ENCODE measurements at places on chromosomes 4 and X.
A peak's percentile ranks its signal among the peaks of the same experiment; 100 is the strongest.

DNA sequence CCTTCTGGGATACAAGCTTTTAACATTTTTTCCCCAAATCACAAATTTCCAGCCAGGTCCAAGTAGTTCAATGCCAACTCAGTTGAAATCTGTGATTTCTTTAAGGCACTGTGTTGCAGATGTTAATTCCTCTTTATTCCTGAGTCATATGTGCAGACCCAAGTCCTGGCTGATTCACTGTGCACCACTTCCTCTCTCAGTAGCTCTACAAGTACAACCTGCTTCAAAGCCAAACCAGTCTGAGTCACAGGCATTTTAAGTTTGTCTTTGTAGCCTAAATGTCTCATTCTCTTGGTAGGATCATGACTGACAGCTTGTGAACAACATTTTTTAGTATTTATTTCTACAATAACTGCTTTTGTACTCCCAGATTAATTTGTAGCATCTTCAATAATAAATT lies 165.6 kb upstream of the S100G start:
- DNase-seq, result peak; percentile 31

DNA sequence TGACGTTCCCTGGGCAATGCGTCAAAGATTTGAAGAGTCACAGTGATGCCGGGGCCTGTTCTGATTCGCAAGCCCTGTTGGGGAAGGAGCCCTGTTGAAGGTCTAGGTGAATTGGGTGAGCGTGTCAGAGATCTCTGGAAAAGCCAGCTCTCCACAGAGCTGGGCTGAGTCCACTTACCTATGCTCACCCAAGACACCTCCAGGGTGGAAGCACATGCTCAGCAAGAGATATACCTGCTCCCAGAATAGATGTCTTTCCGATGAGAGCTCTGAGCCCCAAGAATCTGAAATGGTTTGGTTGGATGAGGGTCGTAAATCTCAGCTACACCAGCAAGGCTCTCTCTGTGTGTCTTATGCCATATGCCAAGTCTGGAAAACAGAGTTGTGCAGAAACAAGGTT lies 1.7 kb downstream of the GABRQ start:
- no peak for DNase-seq

DNA sequence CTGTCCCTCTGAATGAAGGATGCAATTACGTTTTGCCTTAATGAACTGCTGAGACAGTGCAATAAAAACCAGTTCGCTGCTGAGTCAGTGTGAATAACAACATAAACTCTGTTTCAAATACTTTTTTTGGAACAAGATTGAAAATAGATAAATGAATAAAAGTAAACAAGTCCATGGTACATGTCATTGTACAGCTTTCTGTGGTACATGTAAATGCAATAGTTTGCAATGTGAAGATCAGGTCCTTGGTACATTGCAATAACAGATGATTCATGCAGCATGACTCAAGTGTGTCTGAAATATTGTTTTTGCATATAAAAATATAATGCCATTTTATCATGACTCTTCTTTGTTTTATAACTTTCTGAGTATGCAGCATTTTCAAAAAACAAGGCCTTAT lies 193.4 kb upstream of the PACRGL start:
- no peak for DNase-seq

- DNase-seq, result no peak
Measured at GRCh38 chr4:155693015-155693663, 26.5 kb downstream of the GUCY1A1 start.

- no peak for DNase-seq
Measured at GRCh38 chr4:12689457-12689856, 794.7 kb downstream of the RAB28 start.

- no peak for DNase-seq
Measured at GRCh38 chr4:139689093-139689722, 23.6 kb downstream of the MGST2 start.

GRCh38 chr4:14841801-14842768 lies 160.2 kb upstream of the CPEB2 start:
- DNase-seq, result no peak

- DNase-seq, result peak; percentile 56
Measured at GRCh38 chr4:184280591-184281071, 63.0 kb upstream of the ENPP6 start.

DNA sequence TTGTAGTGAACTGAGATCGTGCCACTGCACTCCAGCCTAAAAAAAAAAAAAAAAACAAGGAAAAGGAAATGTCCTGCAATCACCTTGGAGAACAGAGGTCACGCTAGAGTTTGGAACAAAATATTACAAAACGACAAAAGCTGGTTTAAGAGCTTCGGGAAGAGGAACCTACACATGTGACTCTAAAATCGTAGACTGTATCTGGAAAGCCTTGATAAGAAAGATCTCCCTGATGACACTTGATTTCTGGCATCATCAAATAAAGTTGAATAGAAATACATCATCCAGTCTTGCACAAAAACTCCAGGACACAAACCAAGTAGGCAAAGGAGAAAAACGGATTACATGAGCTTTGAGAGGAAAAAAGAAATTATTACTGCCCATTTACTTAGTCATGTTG lies 31.1 kb upstream of the DOCK11 start:
- no peak for DNase-seq

DNA sequence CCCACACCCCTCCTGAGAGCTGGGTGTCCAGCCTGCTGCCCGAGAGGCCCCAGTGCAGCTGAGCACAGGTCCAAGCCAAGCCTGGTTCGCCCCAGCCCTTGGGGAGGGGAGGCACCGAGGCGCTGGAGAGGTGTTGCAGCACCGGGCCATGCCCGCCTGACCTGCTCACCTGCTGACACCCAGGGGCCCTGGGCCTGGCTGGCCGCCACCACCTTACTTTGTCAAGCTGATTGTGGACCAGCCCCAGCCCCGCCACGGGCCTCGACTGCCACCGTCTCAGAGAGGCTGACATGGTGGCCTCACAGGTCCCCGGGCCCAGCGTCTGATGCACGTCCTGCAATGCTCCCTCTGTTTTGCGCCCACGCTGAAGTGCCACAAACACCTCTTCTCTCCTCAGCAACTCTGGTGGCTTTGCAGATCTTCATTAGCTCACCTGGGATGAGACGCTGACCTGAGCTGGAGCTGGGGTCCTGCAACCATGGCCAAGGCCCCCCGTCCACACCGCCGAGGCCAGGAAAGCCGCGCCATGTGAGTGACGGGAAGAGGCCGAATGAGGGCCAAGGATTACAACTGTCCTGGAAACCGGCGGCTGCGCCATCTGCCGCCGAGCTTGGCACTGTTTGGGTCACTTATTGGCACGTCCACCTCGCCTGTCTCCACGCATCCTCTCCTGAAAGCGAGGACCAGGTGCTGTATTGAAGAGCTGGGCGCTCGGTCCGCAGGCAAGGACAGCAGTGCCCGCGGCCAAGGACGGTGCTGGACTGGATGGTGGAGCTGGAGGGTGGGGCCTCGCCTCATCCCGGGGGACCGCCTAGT lies 7.6 kb downstream of the CPLX1 start:
- no peak for DNase-seq

DNA sequence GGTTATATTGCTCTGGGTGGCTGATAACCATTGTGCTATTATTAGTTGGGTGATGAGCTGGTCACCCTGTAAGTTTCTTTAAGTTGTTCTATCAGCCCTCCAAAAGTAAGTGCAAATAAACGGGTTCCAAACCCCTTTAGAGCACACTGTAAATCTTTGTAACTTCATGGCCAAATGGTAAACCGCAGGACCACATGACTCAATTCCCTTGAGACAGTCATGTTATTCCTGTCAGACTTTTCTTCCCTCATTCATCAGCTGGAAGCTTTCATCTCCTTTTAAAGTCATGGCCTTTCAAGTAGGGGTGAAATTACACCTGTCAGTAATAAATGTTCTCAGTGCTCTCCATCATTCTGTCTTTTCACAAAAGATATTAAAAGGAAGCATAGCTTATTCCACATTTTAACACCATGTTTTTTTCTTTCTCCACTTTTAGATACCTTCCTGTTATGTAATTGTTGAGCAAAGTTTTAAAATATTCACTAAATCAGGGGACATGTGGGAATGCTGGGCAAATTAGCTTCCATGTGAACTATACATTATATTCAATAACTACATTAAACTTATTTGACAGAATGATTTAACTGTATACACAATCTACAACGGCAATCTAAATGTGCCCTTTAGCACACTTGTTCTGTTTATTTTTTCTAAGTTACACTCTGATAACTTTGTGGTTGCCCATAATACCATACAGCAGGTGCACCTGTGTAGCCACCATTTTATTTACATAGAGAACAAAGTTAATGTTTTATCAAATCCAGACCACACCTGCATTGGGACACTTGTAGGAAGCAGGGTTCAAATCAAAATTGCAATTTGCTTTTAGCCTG lies 275.5 kb downstream of the CFAP299 start:
- no peak for DNase-seq

- no peak for DNase-seq
Measured at GRCh38 chrX:79290596-79290995, 76.5 kb downstream of the ITM2A start.

DNA sequence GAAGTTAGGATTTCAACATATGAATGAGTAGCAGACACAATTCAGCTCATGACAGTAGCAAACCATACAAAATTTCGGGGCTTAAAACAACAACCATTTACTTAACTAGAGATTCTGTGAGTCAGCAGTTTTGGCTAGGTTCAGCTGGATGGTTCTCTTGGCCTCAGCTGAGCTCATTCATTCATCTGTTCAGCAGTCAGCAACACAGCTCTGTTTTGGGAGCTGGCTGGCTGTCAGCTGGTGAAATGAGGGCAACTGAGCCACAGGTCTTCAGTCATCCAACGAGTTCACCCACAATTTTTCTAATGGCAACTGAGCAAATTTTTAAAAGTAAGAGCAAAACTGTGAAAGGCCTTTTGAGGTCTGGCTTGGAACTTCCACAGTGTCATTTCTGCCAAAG lies 2005.1 kb upstream of the AGA start:
- DNase-seq, result no peak

DNA sequence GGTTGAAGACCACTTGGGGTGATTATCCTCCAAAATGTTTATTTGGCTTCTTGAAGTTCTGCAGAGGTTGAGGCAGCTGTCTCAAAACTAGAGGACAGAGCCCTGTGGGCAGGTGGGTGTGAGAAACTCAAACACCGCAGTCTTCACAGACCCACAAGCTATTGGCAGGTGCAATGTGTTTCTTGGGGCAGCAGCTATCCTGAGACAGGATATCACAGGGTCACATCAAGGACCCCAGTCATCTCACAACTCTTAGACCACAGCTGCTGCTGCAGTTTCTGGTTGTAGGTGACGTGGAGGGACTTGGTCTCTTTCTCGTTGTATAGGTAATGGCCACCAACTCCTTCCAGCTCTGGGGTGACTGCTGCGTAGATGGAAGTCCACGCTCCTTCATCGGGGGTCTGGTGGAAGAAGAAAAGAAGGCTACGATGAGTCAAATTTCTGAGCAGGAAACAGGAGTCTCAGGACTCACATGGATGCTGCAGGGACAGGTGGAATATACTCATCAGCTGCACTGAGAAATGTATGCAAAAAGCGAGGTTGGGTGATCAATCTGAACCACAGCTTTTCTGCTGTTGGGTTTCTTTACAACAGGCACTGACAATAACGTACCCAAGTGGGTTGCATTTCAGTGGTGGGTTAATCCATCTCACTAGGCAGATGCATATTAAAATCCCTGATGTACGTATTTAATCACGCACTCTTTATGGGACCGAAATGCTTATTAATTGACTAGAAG lies 279.8 kb downstream of the DHRSX start:
- DNase-seq, result no peak

GRCh38 chr4:113773756-113774155 lies 12.2 kb upstream of the CAMK2D start:
- no peak for DNase-seq

DNA sequence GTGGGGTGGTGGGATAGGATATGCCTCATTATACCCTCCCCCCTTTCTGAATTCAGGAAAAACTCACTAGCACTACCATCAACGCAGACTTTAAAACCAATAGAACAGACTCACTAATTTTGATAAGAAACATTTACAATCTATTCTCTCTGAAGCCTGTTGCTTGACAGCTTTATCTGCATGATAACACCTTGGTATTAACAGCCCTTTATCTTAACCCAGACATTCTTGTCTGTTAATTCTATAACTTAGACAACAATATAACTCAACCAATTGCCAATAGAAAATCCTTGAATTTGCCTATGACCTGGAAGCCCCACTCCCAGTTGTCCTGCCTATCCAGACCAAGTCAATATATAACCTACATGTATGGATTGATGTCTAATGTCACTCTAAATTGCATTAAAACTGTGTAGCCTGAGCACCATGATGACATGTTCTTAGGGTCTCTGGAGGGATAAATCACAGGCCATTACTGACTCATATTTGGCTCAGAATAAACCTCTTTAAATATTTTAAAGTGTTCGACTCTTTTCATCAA lies 1.5 kb upstream of the UGT2A3 start:
- no peak for DNase-seq

DNA sequence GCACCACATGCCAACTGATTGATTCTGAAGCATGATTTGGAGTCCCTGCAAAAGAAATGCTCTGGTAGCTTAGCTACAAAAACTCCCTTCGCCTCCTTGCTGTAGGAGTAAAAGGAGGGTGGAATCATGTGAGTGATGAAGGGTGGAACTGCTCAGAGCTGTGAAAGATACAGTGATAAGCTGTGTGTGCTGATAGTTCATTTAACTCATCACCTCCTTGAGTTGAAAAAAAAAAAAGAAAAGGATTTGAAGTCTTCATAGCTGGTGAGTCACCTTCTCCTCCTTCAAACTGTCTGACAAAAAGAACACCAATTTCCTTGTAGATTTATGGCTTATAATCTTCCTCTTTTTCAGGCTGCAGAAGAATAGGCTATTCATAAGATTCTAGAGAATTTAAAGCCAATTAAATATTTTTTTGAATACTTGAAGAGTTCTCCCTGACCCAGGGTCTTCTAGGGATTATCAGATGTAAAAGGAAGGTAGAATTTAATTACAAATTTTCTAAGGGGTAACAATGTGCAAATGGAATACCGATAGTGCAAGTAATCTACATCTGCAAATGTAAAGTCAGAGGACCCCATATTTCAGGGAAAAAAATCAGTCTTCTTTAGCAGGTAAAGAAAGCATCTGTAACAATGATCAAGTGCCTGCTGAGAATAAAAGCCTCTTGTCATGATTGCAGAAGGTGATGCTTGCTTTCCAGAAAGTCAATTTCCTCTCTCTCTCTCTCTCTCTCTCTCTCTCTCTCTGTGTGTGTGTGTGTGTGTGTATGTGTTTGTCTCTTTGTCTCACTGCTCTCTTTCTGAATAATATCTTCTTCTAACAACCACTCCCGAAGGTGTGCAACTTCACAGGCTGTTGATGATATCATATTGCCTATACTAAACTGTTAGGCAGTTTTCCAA lies 208.8 kb upstream of the VEGFC start:
- no peak for DNase-seq

DNA sequence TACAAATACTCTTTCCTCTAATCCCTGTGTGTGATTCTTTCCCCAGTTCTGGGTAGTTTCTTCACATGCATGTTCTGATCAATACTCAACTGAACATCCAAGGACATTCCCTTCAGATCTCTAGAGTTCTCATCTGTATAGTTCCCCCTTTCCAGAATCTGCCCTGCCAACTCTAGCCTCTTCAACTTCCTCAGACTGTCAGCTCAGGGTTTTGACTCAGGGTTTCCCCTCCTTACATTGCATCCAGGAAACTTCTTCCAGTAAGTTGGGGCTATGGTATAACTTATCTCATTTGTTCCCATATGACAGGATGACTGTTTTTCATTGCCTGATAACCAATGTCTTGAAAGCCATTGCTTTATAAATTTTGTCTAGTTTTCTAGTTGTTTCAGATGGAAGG lies 14.2 kb upstream of the ANKRD17 start:
- no peak for DNase-seq

- DNase-seq, result peak; percentile 53
Measured at GRCh38 chr4:139603576-139604410, 47.8 kb upstream of the SETD7 start.
